ENCODE measurements at places on chromosomes 2 and 18. TPM values are rescaled to one million over a fixed set of nuclear protein-coding genes. Genes with fewer than 3 reads are reported as not detected.
A peak's percentile ranks its signal among the peaks of the same experiment; 100 is the strongest.

Gene IL1B
- polyA plus RNA-seq = 0.69 TPM

Gene KLHL30
- 18.0 TPM for polyA plus RNA-seq

Gene CCDC141
- 78.0 TPM for polyA plus RNA-seq

Gene ESCO1
- polyA plus RNA-seq = 20.8 TPM

Gene LMAN1
- polyA plus RNA-seq = 77.5 TPM

Gene MTA3
- polyA plus RNA-seq = 22.4 TPM

Gene ANKRD30B
- 0.07 TPM for polyA plus RNA-seq

Gene TSGA10
- polyA plus RNA-seq = 1.3 TPM

Gene NR4A2
- 1.2 TPM for polyA plus RNA-seq

Gene IL36RN
- not detected for polyA plus RNA-seq

Gene LRATD1
- 9.2 TPM for polyA plus RNA-seq

Gene CASP10
- polyA plus RNA-seq = 6.8 TPM

Gene ZNF396
- polyA plus RNA-seq = 1.1 TPM

DNA sequence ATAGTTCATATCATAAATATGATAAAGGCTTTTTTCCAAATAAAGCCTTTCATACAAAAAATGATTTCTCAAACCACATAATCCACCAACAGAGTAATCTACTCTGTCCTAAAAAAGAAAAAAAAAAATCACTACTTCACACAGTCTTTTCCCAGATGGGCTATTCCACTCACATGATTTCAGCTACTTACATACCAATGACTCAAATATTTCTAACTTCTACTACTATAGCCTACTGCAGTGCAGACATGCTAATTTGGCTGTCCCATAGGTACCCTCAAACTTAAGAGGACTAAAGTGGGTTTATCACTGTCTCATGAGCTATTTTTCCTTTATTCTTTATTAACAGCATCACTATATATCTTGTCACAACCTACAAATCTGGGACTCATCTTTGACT is 57.4 kb downstream of the SLC66A3 start:
- no peak for DNase-seq

- DNase-seq = no peak
These were observed 66.3 kb downstream of the EMX1 start for GRCh38 chr2:72983500-72984161.

DNA sequence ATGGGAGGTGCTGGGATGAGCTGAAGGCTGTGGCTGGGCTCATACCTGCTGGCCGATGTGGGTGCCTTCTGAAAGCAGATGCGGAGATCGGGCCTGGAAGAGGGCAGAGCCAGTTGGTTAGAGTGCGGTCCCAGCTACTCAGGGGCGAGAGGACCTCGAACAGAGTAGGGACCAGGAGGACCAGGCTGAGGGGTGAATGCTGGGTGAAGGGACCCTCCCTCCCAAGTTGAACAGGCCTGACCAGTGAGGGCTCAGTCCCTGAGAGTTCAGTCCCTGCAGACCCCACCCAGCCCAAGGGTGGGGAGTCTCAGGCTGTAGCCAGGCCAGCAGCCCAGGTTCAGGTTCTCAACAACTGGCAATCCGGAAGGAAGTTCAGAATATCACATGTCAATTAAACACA is 232.8 kb upstream of the HS6ST1 start:
- no peak for DNase-seq

DNA sequence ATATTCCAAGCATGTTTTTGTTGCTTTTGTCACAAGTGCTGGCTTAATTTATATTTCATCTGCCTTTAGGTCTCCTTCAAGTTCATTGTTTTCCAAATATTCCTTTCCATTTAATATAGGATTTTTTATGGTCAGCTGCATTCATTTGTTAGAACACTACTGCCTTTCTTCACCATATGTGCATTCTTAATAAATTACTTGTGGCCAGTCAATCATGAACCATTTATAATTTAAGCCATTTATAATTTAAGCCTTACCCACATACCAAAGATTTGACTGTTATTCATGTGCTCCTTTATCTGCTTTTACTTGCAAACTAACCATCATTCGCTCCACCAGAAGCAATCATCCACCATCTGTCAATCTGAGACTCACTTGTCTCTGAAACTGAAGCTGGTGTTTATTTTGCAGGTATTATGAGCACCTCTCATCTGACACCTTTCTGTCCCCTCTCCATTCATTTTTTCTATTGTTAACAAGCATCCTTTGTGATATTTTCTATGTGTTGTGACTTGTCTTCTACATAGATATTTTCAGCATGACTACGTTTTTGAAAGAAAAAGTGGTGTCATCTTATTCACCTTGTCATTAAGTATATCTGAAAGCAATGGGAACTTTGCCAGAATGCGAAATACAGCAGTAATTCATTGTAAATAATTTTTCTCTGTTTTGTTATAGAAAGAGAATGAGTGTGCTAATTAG is 786.8 kb downstream of the KCNJ3 start:
- DNase-seq = no peak

- peak; percentile 83 for DNase-seq
These were observed 36.0 kb upstream of the CD207 start for GRCh38 chr2:70871398-70872211.

DNA sequence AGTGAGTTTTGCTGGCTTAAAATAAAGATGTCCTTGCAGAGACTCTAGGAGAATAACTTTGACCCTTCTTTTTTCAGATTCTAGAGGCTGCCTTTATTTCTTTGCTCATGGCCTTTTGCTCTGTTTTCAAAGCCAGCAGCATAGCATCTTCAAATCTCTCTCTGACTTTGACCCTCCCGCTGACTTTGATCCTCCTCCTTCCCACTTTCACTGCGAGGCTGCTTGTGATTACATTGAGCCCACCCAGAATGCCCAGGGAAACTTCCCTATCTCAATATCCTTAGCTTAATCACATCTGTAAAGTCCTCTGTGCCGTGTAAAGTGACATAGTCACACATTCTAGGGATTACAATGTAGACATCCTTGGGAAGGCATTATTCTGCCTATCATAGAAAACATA is 23.9 kb downstream of the TACR1 start:
- no peak for DNase-seq

DNA sequence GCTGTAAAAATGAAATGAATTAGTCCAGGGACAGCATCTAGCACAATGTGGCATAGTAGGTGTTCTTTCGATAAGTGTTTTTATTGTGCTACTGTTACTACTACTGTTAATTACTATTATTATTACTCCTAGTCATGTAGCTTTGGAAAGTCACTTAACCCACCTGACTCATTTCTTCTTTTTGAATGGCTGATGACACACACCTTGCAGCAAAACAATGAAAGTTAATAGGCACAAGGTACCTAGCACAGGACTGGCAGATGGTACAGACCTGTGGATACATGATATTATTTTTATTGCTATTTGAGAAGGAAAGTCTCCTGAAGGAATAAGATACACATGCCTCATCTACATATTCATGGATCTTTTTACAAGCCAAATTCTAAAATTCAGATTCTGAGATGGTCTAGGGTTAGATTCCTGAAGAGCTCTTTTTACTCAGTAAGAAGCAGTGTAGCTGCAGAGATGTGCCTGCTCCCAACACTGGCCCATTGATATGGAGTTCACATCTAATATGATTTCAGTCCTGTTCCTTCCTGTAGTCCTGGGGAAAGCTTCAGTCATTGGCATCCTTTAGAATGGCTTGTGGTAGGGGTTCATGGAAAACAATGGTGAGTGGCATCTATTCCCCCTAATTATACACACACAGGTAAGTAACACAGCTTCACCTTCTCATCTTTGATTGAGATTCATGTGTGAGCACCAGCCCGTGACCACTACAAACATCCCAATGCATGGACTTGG is 7.9 kb upstream of the ERMN start:
- no peak for DNase-seq

- DNase-seq = peak; percentile 36
These were observed 172.0 kb upstream of the ALKAL2 start for GRCh38 chr2:459931-460330.

DNA sequence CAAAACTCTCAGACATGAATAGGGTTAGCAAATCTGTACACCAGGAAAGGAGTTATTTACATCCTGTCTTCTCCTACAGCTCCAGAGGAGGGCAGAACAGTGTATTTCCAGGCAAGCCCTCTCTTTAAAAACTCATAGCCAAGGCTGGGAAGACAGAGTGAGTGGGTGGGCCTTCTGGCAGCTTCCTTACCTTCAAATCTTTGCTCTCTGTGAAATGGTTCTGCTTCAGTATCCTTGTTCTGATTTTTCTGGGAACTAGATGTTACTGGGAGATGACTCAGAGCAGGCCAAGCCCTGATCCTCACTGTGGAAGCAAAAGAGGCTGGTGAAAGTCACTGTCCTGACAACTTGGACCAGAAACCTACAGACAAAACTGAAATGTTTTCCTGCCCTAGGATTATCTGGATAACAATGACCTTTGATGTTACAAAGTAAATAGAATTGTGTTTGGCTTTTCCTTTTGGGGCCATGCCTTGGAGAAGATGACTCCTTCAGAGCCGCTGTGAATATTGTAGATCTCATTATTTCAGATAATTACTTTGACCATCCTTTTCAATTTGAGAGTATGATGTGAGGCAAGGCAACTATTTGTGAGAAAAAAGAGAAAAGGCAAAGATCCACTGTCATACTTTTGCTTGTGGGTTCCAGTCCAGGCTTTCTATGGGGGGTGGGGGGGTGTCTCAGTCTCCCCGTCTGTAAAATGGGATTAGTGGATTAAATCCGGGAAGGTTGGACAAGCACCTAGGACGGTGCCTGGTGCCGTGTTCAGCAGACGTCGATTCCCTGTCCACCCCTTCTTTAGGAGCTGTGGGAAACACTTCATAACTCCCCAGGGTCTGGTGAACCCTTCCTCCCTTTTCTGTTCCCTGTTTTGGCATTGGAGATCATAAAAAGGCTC is 644 bp upstream of the QPCT start:
- DNase-seq = peak; percentile 50

- no peak for DNase-seq
These were observed 146.1 kb upstream of the NOL4 start for GRCh38 chr18:34370704-34371395.

DNA sequence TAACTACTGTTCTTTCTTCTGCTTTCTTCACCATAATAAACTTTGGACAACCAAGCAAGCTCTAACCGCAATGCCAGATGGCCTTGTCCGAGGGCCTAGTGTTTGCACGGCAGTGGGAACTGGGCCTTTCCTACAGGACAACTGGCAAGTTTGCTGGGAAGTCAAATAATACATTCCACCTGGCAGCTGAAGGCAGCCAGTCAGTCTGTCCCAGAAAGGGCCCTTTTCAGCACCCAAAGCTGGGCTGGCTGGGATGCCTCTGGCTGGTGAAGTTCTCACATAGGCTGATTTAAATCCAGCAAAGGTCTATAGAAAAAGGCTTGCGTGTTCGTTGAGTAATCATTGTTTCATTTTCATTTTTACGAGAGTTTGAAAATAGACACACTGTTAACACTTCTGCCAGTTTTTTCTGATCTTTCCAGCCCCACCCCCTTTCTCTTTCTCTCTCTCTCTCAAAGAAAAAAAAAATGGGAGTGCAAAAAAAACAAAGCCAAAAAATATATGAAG is 110.0 kb upstream of the EPAS1 start:
- DNase-seq = no peak

DNA sequence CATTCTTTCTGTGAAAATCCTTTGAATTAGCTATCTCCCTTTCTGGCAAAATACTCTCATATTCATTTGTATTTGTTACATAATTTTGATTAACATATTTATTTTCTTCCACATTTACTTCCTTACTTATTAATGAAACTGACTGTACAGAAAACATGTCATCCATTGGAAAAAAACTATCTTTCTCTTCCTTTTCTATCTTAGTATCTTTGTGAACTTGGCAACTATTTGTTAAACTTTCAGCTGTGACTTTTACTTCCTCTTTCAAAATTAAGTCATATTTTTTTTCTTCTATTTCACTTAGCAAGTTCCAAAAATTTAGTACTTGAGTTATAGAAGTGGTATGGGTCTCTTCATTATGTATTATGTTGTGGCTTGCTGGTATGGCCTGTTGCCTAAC is 2.6 kb downstream of the RAD51AP2 start:
- no peak for DNase-seq

- DNase-seq = peak; percentile 48
These were observed 186.5 kb upstream of the FANCL start for GRCh38 chr2:58427572-58428095.

- DNase-seq = no peak
These were observed 8.8 kb upstream of the ZBTB7C start for GRCh38 chr18:48417985-48418384.

DNA sequence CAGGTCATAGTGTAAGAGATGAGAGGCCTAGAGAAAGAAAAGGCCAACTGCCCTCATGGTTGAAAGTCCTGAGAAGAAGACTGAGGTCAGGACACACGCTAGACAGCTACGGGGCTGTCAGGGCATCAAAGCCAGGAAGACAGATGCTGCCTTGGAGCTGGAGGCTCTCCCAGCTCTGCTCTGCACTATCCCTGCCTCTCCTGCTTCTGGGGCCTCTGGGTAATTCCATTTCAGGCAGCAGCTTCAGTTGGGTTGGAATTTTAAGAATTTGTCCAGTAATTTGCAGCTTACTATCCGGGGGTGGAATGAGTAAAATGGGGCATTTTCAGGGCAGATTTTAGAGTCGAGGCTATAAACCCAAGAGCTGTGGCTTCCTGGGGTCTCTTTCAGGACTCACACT is 76.2 kb upstream of the CTAGE1 start:
- DNase-seq = no peak

DNA sequence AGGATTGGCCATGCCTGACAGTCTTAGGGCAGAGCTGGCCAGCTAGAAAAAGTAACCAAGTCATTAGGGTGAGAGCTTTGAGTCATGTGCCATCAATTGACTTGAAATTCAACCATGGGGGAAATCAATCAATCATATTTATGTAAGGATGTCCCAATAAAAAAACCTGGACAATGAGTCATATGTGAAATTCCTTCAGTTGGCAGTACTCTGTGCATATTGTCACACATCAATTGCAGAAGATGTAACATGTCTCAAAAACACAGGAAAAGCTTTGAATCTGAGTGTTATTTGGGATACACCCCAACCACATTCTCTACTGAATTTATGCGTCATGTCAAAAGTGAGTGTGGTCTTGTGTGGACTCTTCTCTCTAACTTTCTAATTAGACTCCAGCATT is 1004.1 kb upstream of the NRXN1 start:
- no peak for DNase-seq

DNA sequence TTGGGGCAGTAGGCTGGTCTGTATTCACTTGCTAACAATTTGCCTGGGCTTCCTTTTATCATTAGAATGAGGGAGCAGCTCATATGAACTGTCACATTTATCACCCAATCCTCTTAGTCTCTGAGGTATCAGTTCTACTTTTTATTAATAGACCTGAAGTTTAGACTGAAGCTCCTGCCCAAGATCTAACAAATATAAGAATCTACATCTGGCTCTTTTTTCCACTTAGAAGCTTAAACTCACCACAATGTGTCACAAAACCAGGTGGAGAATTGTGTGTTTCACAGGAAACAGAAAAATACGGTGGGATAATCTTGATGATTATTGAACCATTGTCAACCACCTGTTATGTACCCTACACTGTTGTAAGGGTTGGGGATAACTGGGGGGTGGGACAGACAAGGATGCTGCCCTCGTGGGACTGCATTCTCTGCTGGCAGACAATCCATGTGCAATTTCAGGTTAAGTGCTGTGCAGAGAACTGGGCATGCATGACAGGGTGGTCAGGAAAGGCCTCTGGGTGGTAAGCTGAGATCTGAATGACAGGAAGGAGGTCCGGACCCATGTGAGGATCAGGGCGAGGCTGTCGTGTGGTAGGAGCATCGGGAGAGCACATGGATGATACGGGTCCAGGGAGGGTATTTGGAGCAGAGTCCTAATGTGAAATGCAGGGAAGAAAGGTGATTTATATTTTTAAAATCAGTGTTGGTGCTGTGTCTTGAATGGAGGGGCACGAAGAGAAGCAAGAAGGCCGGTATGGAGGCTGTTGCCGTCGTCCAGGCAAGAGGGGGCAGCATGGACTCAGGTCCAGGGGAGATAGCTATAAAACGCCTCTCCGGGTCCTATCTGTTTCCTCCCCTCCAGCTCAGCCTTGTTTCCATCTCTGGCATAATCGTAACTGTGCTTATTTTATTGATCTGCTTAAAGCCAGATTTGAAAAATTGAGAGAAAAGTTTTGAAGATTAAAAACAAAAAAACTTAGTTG is 17.6 kb downstream of the MYL12B start:
- DNase-seq = no peak
